ENCODE measurements at places on chromosomes 7 and 10.

DNA sequence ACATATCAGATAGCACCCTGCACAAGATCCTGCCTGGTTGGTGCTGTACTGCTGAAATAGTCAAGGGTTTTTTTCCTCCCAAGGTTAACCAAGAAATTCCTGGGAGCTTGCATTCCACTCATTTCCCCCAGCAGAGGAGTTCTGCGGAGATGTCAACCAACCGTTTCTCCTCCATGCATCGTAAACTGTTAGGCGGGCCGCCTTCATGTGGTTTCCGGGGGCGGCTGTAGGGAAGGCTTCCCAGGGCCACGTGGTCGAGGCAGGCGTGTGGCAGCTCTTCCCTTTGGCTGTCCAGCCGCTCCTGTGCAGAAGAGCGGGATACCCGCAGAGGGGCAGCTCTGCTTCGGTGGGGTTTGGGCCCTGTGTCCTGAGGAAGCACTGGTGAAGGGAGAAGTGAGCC is 113.7 kb downstream of the RGS10 start:
- no peak for DNase-seq

DNA sequence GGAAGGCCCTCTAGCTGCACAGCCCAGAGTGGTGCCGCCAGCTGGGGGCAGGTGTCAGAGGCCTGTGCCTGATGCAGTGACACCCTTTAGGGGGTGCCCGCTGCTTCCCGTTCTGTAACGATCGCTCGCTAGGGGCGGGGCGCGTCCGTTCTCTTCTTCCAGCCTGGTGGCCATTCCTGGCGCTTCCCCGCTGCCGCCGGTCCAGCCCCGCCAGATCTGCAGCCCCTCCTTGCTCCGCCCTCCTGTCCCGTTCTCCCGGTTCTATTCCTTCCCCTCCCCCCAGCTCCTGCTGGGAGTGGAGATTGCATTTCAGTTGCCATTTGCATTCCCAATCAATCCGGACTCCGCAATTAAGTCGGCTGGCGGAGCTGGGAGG is 39.2 kb downstream of the AGAP3 start:
- no peak for DNase-seq

- DNase-seq, result no peak
Measured at GRCh38 chr7:131829947-131830558, 273.6 kb upstream of the PODXL start.

- DNase-seq, result no peak
Measured at GRCh38 chr7:1646957-1647891, 22.9 kb upstream of the ELFN1 start.

GRCh38 chr10:72831696-72832409 is 61.7 kb upstream of the OIT3 start:
- DNase-seq, result no peak

- no peak for DNase-seq
Measured at GRCh38 chr10:94591461-94592205, 46.0 kb downstream of the HELLS start.

DNA sequence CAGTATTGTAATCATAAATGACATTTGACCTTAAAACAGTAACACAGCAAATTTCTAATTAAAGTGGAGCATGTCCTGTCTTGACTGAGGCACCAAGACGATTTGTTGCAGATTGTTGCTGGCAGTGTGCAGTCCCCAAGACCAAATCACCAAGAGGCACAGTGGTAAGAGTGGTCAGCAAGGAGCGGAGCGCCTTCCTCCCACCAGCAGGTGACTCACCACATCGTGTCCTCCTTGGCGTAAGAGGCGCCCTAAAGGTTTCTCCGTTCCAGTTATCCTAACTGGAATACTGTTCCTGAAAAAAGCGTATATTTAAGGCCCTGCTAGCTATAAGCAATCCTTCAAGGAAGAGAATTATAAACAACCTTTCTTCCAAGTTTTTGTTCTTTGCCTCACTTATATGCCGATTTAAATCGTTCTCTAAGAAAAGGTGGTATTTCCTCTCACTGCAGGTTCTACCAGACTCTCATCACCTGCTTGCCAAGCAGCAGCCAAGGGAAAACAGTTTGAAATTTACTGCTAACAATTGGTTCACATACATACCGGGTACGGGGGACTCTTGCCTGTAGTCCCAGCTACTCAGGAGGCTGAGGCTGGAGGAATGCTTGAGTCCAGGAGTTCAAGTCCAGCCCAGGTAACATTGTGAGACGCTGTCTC is 10.7 kb upstream of the REPIN1 start:
- DNase-seq, result peak; percentile 67

- DNase-seq, result peak; percentile 84
Measured at GRCh38 chr10:102229810-102230263, 3.7 kb downstream of the ELOVL3 start.

GRCh38 chr7:27249724-27250556 is 7.3 kb downstream of the EVX1 start:
- no peak for DNase-seq

- peak; percentile 78 for DNase-seq
Measured at GRCh38 chr10:16436758-16437539, at the start of gene PTER. Gene PTER (plus strand): TSS chr10:16437010. CDS start chr10:16484385, 47,375 bp downstream.

DNA sequence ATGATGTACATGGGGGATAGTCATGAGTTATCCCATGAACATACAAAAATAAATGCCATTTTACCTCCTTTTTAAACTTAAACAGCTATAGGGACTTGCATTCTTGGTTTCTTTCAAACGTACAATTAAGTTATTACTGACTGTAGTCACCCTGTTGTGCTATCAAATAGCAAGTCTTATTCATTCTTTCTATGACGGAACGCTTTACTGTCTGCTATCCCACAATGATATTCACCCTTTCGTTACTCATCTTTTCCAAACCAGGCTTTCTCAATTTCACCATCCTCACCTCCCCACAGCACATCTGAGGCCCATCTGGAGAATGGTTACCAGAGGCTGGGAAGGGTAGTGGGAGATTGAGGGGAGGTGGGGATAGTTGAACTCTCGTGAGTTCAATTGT is 218.8 kb downstream of the PHF14 start:
- no peak for DNase-seq

- no peak for DNase-seq
Measured at GRCh38 chr10:75744261-75744660, 312.8 kb downstream of the LRMDA start.

DNA sequence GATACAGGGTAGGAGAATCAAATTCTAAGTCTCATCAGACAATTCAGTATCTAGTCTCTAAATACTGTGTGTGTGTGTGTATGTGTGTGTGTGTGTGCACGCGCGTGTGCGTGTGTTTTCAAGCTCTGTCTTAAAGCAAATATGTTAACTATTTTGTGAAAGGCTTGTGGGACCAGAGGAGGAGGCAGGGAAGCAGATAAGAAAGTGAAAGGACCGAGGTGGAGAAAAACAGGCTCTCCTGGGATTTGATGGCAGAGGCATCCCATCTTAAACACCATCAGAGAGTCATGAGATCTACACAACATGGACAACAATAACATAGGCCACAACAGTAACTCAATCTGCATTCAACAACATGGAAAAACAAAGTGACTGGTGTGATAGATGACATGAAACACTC is 67.1 kb downstream of the PIP4K2A start:
- DNase-seq, result no peak

DNA sequence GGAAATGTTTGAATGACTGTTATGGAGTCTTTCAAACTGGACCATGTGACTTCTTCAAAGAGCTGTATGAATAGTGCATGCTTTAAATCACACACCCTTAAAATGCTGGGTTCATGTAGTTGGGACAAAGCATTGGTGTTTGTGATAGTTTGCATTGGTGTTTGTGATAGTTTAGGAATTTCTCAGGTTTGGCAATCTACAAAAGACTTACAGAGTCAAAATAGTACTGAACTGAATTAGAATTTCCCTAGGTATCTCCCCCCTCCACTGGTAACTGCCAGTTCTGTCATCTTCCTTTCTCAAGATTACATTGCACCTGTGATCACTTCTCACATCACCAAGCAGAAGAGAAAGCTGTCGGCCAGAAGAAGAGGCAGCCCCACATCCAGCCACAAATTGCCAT is 261.1 kb downstream of the GATA3 start:
- DNase-seq, result no peak

GRCh38 chr7:130913639-130914553 is 179.9 kb upstream of the KLF14 start:
- no peak for DNase-seq

DNA sequence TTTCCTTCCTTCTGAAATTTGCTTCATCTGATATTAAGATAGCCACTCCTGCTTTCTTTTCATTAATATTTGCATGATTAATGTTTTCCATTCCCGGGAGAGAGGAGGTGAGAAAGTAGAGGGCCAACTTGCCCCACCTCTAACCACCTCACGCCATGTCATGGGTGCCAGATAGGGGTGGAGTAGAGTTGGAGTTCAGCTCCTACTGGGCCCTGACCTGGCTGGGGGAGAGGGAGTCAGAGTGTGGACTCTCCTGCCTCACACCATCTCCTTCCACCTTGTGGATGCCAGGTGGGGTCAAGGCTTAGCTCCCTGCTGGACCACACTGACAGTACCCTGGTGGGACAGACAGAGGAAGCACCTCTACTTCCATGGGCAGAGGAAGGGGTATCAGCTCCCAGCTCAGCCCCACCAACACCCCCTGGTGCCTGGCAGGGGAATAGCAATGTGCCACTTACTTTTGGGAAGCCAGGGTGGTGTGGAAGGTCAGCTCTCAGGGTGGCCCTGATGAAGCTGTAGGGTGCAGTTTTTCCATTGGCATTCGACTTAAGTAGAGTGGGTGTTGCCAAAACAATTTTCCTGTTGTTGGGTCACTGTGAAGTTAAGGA is 28.0 kb downstream of the CHST12 start:
- no peak for DNase-seq

GRCh38 chr7:36684954-36685353 is 39.3 kb downstream of the AOAH start:
- DNase-seq, result no peak

- no peak for DNase-seq
Measured at GRCh38 chr10:10211409-10211808, 806.3 kb upstream of the CELF2 start.

GRCh38 chr7:17472939-17473338 is 174.5 kb downstream of the AHR start:
- DNase-seq, result no peak

- DNase-seq, result no peak
Measured at GRCh38 chr7:96826089-96826488, 116.4 kb upstream of the SEM1 start.

DNA sequence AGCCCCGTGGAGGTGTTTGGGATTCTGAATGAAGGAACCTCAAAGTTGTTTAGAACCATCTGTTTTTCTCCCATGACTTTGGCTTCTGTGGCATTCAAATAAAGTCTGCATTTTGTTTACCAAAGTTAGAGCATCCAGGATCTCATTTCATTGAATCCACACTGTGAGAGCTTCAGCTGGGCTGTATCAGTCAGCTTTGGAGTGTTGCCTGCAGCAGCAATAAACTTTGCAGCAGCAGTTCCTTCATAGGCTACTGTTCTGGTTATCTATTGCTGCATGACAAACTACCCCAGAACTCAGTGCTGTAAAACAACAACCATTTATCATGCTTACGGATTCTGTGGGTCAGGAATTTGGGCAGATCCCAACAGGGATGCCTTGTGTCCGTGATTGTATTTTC is 1575.2 kb upstream of the LRRTM3 start:
- no peak for DNase-seq

- DNase-seq, result no peak
Measured at GRCh38 chr10:128063736-128064107, 62.5 kb downstream of the MKI67 start.

DNA sequence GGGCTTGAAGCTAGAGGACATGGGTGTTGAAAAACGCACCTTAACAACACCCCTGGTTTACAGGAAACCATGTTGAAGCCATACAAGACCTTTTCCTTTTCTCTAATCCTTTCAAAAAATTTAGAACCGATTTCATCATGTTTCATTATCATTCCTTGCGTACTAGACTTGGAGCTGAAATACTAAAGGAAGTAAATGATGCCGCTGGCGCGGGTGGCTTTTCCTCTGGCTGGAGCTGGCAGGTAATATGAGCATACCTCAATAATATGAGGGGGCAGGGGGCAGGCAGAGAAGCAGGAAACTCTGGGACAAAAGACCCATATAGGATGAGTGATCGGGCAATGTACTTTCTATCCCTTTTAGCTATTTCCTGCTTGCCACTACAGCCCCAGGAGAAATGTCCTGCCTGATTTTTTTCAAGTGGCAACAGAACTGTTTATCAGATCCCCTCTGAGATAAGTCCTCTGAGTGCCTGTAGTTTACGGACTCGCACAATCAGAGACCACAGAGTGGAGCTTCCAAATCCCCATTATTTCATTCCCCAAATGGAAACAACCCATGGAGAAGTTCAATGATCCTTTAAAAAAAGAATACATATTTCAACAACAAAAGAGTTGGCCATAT is 450.1 kb downstream of the KCNMA1 start:
- DNase-seq, result no peak

Data from cerebellar cortex (tissue), 1 donor.